ENCODE measurements at places on chromosomes 5 and 9.

DNA sequence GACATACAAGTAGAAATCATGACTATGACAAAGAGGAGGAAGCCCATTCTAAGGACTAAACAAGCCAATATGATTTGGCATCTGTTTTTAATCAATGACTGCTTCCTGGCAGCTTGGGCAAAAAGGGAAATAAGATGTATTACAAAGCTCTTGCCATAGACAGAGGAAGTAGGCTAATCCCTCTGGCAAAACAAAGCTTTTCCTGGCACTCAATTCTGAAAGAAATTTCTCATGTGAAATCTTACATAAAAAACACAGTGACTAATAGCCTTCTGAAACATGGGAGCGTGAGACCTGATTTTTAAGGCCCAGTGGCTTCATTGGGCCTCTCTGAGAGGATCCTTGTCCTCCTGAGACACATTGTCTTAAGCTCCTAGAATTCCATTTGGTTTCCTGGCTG, 93.6 kb downstream of the COL23A1 start:
- peak; percentile 41 for DNase-seq

- DNase-seq: no peak
These were observed at the start of gene FAM81B for GRCh38 chr5:95390812-95391492. Gene FAM81B (plus strand): TSS chr5:95391366. CDS start chr5:95391390, 24 bp downstream.

DNA sequence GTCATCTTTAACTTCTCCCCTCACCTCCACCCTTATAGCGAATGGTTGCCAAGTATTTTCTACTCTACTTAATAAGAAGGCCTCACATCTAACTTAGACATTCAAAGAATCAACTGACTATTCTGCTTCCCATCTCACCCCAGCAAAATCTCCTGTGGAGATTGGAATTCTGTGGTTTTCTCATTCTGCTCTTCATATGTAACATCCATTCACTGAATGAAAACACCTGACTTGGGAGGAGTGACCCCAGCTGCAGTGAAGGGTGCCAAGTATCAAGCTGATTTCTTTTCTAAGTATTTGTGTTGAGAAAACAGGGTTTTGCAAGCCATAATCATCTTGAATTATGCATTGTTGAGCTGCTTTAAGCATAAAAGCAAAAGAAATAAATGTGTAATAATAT, 42.5 kb upstream of the TAF1L start:
- no peak for DNase-seq

GRCh38 chr5:137365126-137365865, 133.8 kb downstream of the SPOCK1 start:
- DNase-seq: no peak

DNA sequence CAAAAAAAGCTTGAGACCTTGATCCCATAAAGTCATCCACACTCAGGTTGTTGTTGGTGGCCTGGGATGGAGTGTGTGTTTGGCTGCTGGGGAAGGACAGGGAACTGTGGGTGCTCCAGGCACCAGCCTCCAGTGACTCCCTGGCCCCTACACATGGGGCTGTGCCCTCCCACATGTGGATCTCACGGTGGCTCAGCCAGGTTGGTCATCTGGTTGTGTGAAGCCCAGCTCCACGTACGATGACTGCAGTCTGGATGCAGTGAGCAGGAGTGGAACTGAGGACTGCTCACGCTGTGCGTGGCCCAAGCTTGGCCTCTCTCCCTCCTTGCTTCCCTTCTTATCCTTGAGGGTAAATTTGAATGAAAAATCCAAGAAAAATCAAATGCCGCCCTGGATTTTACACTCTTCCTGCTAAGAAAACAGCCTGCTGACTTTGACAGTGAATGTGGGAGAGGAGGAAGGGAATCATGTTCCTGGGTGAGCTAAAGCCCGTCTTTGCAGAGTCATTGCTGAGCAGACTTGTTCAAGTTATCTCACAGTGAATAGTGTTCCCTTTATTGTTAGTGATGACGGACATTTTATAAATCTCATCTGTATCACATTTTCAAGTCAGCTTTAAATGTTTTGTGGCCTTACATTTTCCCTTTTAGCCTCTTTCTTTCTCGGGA, 65.1 kb upstream of the CACNA1B start:
- no peak for DNase-seq

DNA sequence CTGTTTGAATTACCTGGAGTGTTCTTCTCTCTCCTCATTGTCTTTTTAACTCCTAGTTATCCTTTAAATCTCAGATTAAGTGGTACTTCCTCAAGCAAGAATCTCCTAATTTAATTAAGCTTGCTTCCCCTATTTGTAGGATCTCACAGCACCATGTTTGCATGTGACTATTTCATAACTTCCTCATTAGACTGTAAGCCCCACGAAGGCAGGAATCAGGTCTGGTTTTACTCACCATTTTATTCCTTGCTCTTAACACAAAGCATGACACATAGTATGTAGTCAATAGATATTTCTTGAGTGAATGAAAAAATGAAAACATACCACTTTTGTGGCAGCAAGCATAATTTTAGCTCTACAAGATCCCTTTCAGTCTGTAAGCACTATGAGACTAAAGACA, 1.3 kb upstream of the ERMP1 start:
- peak; percentile 85 for DNase-seq

- no peak for DNase-seq
These were observed 154.9 kb downstream of the ZNF608 start for GRCh38 chr5:124591583-124591982.

GRCh38 chr9:100474082-100474923, 1.4 kb downstream of the TMEFF1 start:
- DNase-seq: no peak

DNA sequence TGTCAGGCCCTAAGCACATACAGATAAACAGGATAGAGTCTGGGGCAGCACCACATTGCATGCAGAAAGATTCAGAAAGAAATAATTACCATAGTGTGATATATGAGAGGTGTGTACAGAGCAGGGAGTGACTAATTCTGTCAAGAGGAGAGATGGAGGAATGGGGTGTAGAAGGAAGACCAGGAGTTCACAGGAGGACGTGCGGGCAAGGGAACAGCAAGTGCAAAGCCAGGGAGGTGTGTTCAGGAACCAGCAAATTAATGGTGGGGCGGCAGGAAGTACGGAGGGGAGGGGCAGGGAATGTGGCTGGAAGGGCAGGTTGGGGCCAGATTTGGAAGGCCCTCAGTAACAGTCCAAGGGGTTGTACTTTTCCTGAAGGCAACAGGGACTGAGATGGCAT, 17.4 kb downstream of the EGR1 start:
- no peak for DNase-seq

DNA sequence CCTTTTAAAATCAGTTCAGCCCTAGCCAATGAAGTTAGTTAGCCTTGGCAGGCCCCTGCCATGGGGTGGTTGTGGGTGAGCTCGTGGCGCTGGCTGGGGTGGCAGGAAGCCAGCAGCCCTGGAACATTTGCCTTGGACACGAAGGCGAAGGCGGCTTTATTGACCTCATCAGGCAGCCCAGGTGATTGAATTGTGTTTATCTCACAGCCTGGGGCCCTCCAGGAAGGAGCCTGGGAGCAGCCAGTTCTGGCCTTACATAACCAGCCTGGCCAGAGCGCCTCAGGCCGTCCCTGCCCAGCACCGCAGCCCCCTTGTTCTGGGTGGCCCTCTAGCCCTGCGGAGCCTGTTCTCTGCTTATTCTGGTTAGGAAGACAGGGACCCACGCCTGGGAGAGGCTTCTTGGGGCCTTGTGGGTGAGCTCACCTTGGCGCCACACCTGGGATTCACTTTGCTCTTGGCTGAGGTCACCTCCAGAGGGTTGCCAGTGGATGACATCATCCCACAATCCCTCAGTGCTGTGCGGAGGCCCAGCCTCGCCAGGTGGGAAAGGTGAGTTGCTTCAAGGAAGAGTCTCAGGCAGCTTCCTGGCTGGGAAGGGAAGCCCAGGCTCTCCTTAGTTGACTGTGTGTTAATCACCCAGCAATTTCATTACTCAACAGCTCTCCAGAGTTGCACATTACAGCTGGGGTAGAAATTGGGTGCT, 54.4 kb upstream of the RPL26L1 start:
- DNase-seq: no peak

DNA sequence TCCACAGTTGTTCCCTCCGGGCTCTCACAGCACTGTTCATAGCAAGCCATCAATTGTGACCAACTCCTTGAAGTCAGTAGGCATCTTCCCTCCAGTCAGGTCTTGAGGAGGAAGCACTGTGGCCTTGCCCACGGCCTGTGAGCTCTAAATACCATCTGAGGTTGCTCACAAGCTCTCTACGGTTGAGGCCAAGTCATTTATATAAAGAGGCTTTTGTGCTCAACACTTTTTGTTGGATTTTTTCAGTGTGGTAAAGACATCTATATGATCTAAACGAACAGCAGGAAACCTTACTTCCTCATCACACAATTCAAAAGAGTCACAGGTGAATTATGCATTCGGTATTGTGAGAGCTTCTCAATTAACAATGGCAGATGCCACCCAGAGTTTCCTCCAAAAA, 97.3 kb downstream of the ZNF462 start:
- no peak for DNase-seq

DNA sequence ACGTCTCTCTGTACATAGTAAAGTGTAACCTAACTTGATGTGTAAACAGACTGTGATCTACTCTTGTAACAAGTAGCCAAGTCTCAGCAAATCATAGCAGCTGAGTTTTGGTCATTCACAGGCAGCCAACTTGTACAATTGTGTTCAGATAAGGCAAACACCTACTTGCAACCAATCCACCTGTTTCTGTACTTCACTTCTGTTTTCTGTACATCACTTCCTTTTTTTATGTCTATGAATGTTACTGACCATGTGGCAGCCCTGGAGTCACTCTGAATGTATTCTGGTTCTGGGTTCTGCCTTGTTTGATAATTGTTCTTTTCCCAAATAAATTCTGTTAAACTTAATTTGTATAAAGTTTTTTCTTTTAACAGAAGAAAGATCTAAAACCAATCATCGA, 26.0 kb downstream of the RLN2 start:
- peak; percentile 23 for DNase-seq

DNA sequence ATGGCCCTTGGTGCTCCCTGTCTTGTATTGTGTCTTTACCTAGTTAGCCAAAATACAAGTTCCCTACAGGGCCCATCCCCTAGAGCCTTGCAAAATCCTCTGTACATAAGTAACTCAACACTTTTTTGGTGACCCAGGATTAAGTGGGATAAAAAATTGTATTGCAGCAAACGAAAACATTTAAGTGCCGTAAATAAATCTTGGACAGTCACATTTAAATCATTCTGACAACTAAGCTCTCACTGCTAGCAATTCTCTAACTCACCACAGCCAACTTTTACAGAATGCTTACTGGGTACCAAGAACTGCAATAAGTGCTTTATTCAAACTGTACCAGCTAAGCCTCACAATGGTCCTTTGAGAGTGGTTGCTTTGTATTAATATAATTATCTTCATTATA, 56.6 kb downstream of the GNAQ start:
- DNase-seq: no peak

Data from NB4 (cell line).